ENCODE measurements at places on chromosomes 7 and 10.

DNA sequence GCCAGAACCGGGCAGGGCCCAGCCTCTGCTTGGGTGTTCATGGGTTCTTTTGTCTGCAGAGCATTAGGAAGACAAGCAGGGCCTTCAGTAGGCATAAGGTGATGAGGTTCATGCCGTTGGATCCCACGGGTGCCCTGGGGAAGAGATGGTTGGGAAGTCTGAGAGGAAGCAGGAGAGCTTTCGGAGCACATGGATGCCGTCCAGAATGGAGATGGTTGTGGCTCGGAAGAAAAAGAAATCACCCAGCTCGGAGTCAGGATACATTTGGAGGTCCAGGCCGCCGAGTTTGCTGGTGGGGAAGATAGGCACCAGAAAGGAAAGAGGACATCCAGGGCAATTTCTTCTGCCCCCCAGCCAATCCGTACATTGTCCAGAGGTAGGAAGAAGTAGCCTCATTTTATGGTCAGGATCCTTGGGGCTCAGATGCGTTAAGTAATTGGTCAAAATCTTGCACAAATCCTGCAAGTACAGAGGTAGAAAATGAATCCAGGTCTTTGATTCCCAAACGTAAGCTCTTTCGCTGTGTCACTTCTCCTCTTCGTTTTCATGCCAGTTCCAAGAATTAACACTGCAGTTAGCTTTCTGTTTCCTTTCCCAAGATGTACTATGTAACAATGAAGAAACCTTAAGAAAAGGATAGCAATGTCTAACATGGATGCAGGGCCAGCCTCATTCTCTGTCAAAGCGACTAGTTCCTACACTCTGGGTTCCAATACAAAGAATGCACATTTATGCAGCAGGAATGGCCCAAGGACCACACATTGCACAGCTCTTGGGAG lies 147.8 kb upstream of the KLF6 start:
- no peak for DNase-seq

DNA sequence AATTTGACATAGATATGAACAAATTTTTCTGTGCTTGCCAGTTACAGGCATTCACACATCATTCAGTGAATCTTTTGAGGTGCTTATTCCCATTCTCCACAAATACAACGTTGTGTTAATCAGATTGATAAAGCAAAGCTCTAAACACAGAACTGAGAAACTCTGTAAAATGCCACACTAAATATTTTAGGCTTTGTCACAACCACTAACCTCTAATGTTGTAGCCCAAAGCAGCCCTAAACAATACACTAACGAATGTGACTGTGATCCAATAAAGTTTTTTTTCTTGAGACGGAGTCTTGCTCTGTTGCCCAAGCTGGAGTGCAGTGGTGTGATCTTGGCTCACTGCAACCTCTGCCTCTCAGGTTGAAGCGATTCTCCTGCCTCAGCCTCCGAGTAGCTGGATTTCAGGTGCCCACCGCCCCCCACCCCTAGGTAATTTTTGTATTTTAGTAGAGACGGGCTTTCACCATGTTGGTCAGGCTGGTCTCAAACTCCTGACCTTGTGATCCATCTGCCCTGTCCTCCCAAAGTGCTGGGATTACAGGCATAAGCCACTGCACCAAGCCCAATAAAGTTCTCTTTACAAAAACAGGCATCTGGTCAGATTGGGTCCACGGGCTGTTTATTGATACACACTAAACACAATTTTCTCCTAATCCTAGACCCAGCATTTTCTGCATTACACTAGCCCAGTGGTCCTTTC lies 6.9 kb downstream of the CYCS start:
- DNase-seq = no peak

DNA sequence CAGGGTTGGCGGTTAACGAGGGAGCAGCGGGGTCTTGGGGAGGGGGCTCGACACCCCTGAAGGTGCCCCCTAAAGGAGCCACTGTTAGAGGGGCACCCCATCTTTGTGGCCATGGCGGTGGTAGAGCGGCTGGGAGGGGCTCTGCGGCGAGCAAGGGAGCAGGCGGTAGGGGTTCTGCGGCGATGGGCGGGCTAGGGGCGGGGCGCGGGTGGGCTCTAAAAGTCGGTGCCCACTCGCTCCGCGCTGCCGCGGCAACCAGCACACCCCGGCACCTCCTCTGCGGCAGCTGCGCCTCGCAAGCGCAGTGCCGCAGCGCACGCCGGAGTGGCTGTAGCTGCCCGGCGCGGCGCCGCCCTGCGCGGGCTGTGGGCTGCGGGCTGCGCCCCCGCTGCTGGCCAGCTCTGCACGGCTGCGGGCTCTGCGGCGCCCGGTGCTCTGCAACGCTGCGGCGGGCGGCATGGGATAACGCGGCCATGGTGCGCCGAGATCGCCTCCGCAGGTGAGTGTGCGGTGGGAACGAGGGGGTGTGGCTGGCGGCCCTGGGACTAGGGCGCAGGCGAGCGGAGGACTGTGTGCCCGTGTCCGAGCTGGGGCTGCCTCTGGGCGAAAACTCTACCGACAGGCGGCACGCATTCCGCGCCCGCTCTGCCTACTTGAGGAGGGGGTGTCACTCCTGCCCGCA lies at the start of gene MEST:
Gene MEST, plus strand, starts transcription at position 245 of the 682 bp plus-strand sequence. Its CDS starts 229 bp downstream, at position 474.
- peak; percentile 19 for DNase-seq

- no peak for DNase-seq
Measured at GRCh38 chr7:66050337-66050957, 25.2 kb upstream of the ASL start.

GRCh38 chr7:85708221-85708620 lies 521.4 kb upstream of the SEMA3D start:
- DNase-seq = no peak

GRCh38 chr7:152313217-152313616 lies 122.6 kb downstream of the KMT2C start:
- no peak for DNase-seq

- DNase-seq = no peak
Measured at GRCh38 chr10:83925133-83925532, 214.2 kb upstream of the GHITM start.

DNA sequence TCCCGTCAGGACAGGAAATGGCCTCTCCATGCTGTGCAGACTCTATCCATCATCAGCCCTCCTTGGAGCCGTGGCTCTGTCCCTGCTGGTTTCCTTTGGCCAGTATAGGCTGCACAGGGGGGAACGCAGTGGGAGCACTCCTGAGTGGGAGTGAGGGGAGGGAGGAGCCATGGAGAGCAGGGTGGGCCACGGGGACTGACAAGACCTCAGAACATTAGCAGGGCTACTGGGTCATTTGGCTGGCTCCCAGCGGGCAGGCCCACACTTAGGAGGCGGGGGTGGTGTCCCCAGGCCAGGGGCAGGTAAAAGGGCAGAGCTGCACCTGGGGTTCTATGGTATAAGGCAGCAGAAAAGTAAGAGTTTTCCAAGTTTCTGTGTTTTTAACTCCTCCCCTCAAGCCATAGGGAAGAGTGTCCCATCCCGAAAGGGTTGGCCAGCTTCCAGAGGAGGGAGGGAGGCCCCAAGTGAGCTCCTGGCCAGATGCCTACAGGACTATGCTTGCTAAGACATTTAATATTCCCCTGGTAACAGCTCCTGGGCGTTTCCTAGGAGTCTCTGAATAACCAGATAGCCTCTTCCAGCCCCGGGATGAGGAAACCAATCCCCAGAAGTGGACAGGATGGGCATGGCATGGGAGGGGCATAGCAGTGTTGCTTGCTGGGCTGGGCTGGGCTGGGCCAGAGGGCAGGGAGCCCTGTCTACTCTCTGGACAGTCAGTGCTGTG lies 5.5 kb upstream of the OPN4 start:
- no peak for DNase-seq

DNA sequence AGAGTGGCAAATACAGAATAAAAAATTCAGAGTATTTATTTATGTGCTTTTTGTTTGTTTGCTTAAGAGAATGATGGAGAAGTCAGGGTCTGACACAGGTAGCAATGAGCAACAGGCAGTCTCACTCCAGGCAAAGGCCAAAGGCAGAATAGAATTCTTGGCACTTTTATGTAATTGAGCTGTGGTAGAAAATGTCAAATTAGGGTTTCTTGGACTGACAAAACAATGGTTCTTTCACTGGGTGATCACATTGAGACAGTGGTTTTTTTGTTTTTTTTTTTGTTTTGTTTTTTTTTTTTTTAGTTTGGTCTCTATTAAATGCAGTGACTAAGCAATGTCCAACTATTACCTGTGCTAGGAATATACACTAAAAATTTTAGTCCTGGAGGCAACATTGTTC lies 27.4 kb downstream of the POM121L12 start:
- DNase-seq = no peak

GRCh38 chr7:78218876-78219275 lies 420.3 kb downstream of the PHTF2 start:
- DNase-seq = no peak

DNA sequence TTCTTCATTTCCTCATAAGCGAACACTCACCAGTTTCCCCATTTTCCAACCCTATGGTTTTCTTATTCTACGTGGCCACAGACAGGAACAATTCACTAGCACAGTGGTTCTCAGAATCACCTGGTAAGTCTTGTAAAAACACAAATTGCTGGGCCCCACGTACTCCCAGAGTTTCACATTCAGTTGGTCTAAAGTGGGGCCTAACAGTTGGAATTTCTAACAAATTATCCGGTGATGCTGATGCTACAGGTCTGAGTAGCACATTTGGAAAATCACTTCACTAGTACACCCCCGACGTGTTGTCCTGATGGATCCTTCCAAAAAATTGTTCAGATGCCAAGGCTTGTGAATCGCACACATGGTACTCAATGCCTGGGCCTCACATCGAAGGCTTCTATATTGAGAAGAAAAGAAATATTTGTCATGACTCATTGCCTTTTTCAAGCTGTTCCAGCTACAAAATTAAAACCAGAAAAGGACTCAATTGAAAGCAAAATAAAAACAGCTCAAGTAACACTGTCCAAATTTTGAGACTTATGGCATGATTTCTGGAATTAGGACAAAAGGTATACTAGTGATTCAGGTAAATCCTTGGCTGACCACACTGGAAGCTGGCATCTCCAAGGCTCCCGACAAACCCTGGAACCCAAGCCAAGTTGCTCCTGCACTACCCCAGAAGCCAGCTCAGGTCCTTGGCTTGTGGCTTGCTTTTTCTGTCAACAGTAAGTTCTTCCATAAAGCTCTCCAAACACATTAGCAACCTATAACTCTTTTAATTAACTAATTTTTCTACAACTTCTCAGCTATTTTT lies 12.9 kb upstream of the VIM start:
- DNase-seq = no peak

GRCh38 chr10:80540981-80541750 lies 3.5 kb downstream of the SH2D4B start:
- DNase-seq = no peak

GRCh38 chr7:17097668-17098297 lies 200.7 kb upstream of the AHR start:
- peak; percentile 24 for DNase-seq

- DNase-seq = no peak
Measured at GRCh38 chr7:8255680-8256655, 6.0 kb downstream of the ICA1 start.

GRCh38 chr7:126715076-126715475 lies 537.7 kb downstream of the GRM8 start:
- no peak for DNase-seq

GRCh38 chr7:101582971-101583370 lies 46.1 kb downstream of the MYL10 start:
- DNase-seq = no peak

GRCh38 chr10:31635415-31636065 lies 293.1 kb downstream of the ARHGAP12 start:
- no peak for DNase-seq

GRCh38 chr7:83574616-83575015 lies 74.3 kb downstream of the SEMA3E start:
- no peak for DNase-seq

GRCh38 chr10:50431791-50432190 lies 180.5 kb upstream of the ASAH2 start:
- no peak for DNase-seq

DNA sequence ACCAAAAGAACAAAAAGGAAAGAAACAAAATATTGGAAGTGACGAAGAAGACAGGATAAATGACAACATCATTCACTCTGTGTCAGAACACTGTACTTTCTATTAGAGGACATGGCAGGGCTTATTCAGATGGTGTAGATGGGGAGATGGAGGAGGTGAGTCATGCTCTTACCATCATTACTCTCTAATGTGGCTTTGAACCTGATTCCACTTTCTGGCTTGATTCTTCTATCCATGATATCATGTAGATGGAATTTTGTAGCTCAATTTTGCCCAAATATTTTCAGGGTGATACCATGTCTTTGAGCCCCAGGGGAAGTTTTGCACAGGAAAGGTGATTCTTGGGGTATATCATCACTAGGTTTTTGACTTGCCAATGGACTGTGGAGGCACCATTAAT lies 91.7 kb downstream of the CFAP58 start:
- DNase-seq = no peak

GRCh38 chr7:43869867-43870240 lies 537 bp upstream of the MRPS24 start:
- DNase-seq = no peak

- no peak for DNase-seq
Measured at GRCh38 chr7:141731476-141732149, 6.5 kb upstream of the SSBP1 start.

- DNase-seq = no peak
Measured at GRCh38 chr10:96672481-96673175, 47.7 kb downstream of the PIK3AP1 start.
